Hindlimb muscle (tissue), 1 donor: ENCODE measurements at places on chromosomes 4 and X.

- no peak for DNase-seq
These were observed 75.5 kb downstream of the PABPC4L start for GRCh38 chr4:134126000-134126560.

DNA sequence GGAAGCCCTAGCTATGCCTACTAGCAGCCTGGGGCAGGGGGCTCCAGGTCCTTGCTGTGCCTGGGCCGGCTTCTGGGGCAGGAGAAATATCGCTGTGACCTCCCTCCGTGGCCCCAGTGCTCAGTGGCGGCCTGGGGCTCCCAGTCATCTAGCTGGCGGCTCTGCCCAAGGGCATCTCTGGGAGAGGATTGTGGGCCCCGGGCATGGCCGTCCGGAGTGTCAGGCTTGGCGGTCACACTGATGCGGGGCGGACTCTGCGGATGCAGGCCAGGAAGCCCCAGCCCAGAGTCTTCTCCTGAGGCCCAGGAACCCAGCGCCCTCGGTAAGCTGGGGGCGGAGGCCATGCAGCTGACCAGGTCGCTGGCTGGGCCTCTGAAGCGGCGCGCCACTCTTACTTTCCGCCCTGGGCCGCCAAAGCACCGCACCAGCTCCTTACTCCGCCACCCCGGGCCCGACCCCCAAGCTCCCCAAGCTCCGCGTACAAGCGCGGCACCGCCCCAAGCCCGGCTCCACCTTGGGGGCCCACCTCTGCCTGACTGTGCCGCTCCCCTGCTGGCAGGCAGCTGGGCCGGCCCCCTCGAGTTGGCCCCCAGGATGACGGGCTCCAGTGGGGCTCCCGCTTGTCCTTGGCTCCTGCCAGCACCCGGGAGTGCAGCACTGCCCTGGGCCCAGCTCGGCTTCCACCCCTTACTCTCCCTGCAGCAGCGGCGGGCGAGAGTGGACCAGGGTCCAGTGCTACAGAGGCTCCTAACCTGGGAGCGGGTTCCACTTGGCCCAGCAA lies 720.0 kb downstream of the PCDH18 start:
- no peak for DNase-seq

DNA sequence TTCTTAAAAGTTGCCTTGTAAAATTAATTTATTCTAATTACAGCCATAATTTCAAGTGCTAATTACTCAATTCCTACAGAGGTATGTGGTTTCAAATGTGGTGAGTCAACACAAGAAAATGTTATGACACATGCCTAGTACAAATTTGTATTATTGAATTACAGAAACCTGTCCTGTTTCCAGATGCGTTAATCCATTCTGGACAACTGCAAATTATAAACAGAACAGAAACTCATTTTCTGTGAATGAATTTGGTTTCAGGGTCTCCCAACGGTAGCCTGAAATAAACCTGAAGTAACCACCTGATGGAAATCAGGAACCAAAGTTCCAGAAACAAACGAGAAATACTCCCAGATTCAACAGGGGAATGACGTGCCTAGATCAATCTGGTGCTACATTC lies 328.6 kb upstream of the F9 start:
- no peak for DNase-seq

DNA sequence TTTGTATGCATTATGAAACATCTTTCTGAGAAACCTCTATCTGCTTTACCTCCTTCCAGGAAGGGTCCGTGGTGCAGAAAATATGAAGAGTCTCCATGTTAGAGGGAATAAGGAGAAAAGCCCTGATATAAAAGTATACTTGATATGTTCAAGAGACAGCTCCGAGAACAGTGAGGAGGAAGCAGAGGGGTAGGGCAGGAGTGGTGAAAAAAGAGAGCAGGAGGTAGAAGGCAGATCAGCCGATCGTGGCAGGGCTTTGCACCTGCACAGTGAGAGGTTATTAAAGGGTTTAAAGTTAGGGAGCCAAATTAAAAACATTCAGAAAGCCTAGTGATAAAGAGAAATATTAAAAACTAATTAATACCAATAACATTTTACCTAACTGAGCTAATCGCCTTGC lies 419.7 kb downstream of the FAT4 start:
- no peak for DNase-seq

DNA sequence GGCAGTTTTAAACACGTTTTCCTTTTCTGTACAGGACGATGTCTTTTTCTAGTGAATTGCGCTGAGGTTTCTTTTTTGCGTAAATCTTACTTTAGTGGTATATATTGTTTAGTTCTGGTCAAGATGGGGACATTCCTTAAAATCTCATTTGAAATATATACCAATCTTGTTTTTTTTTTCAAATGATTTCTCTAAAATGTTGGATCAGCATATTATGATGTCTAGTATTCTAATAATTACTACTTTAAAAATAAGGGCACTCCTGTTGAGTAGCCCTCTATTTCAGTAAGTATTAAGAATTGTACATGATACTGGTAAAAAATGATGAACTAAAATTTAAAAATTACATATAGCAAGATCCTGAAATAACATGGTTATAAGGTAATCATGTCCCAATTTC lies 224.1 kb upstream of the ARHGAP24 start:
- DNase-seq: no peak

DNA sequence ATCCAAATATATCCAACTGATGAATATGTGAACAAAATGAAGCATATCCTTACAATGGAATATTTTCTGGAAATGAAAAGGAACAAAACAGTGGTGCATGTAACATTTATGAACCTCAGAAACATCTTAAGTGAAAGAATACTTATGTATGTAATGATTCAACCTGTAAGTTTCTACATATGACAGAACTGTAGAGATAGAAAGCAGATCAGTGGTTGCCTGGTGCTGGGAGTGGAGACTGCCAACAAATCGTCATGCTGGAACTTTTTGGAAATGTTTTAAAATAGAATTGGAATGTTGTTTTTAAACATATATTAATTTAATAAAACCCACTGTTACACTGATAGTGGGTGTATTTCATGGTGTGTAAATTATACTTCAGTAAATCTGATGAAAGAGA lies 667.5 kb downstream of the RAPGEF2 start:
- no peak for DNase-seq

DNA sequence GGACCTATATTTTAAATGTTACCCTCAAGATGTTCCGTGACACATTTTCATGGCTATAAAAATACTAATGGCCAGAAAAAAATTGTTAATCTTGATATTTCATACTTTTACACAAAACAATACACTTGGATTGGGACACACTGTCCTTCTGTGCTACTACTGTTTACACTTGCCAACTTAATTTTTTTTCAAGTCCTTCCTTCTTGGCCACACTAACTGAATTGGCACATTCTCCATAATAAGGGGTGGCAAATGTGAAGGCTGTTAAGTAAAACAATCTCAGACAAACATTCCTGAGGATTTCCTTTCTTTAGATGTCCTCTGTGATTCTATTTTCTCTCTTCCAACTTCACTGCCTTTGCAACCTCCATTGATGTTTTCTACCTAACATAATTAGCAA lies 225.8 kb downstream of the IQCM start:
- DNase-seq: no peak
